Femur (tissue), 1 donor: ENCODE measurements at places on chromosomes 2 and 18.

- DNase-seq: no peak
Measured at GRCh38 chr2:43174368-43174916, 52.0 kb downstream of the ZFP36L2 start.

DNA sequence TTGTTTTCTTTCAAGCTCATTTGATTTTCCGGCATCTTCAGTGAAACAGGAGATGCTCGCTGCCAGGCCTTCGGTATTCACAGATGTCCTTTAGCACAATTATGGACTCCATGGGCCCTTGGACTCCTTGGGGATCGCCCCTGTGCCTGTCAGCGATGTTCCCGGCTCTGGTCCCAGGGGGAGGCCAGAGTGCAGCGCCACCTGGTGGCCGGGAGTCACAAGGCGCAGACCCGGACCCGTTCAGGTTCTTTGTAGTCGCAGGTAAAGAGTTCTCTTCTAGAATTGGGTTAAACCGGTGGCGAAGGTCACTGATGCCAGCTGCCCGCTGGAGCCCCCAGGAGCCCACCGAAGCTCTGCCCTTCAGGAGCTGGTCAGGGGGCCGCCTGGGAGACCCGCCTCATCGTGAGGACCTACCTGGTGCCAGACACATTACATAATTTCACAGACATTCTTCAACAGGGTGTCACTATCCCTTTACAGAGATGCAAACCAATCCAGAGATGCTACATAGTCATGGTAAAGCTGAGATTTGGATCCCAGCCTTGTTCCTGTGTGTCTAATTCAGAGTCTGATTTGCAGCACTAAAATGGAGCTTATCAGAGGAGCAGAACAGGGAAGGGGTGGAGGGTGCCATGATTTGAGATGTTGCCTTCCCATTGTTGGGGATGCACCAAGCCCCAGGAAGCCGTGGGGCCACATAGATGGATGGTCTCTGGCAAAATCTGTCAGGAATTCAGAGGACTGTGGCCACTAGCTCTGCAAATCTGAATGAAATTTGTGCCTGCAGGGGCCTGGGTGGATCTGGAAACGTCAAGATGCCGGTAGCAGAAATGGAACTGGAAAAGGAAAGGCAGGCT lies 6.0 kb upstream of the INPP5D start:
- no peak for DNase-seq

DNA sequence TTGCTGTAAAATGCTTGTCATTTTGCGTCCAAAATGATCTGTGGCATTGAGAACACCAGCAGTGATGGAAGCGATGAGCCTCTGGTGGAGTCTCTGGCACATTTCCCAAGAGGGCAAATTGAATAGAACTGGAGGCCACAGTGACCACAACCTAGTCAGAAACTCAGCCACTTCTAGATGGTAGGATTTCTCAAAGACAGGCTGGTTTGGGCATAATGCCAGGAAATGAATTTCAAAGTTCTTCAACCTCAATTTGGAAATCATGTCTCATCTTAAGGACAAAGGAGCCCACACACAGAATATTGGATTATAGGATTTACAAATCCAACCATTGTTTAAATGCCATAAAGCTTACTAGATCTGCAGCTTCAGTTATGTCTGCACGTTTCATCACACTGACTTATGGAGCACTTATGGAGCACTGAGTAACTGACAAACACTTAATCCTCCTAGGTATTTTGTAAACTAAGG lies 132.1 kb downstream of the COL6A3 start:
- no peak for DNase-seq

- DNase-seq: no peak
Measured at GRCh38 chr2:140775411-140775810, 1355.4 kb downstream of the LRP1B start.

- no peak for DNase-seq
Measured at GRCh38 chr2:208371634-208371935, 35.0 kb upstream of the PTH2R start.

GRCh38 chr2:240655931-240656886 lies 26.5 kb downstream of the AQP12B start:
- DNase-seq: no peak

DNA sequence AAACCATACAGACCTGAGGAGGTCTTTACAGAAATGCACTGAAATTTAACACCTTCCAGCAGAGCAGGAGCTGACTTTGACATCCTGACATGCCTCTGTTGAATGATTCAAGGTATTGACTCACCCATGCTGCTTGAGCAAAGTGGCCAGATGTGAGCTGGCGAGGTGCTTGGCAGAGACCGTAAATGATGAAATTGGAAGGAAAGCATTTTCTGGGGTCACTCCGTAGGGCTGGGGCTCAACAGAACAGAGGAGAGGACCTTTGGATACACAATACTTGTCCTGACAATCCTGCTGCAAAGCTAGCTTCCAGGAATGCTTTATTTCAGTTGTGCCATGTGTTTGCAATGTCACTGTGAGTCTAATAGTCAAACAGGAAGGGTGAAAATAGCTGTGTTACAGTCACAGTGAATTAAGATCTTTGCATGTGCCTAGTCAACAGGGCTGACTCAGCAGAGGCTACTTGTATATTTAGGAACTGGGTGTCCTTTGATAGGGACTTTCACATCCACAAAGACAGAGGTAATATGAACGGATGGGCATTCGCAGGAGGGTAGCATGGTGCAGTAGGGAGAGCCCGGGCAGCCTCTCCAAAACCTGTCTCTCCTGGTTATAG lies 31.6 kb upstream of the NCK2 start:
- no peak for DNase-seq

GRCh38 chr2:66174491-66174890 lies 260.4 kb upstream of the MEIS1 start:
- no peak for DNase-seq

DNA sequence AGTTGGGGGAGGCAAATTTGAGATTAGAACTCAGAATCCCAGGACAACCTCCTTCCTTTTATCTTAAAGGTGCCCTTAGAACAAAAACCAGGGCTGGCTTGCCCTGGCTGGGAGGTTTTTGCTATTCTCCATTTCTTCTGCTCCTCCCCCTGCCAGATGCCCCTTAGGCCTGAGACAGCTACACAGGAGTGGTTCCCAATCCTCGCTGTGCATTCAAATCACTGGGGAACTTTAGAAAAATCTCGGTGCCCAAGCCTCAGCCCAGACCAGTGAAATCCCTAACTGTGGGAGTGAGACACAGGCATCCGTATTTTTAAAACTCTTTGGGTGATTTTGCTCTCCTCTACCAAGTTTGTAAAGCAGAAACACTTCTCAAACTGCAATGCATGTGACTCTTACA lies 38.8 kb downstream of the LBH start:
- DNase-seq: no peak

- no peak for DNase-seq
Measured at GRCh38 chr2:16322308-16323125, 343.1 kb downstream of the CYRIA start.

- no peak for DNase-seq
Measured at GRCh38 chr2:29397039-29397438, 281.8 kb downstream of the CLIP4 start.

DNA sequence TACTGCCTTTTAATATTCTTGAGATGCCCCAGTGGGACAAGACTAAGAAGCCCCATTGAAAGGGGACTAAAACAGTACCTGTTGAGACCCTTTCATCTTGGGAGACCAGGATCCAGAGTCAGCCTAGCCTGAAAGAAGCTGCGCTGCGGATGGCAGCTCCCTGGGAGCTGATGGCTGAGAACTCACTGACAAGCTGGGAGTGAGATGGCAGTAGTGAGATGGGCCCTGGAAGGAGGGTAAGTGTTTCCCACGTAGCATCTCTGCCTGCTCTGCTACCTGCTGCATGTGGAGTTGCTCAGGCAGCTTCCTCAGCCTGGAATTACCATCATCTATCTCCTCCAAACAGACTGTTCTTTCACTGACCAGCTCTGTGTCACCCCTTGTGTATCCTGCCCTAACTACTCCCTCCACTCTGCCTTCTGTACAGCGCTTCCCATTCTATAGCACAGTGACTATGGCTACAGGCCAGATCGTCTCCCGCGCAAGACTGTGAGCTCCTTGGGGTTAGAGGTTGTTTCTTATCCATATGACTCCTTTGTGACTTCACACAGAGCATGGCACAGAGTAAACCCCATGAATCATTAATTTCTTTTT lies 330.4 kb downstream of the NBAS start:
- no peak for DNase-seq

DNA sequence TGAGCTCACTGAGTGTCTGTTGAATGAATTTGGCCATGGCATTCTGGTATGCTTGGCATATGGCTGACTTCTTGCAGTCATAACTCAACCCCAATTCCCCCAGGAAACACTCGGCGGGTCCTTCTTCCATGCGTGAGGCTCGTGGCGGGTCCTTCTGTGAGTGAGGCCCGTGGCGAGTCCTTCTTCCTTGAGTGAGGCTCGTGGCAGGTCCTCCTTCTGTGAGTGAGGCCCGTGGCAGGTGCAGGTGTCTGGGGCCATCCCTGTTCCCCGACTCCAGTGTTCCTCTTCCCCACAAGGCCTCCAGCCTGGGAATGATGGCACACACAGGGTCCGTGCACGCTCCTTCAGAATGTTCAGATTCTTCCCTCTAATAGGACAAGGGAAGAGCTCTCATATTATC lies 169.0 kb downstream of the EIPR1 start:
- no peak for DNase-seq

DNA sequence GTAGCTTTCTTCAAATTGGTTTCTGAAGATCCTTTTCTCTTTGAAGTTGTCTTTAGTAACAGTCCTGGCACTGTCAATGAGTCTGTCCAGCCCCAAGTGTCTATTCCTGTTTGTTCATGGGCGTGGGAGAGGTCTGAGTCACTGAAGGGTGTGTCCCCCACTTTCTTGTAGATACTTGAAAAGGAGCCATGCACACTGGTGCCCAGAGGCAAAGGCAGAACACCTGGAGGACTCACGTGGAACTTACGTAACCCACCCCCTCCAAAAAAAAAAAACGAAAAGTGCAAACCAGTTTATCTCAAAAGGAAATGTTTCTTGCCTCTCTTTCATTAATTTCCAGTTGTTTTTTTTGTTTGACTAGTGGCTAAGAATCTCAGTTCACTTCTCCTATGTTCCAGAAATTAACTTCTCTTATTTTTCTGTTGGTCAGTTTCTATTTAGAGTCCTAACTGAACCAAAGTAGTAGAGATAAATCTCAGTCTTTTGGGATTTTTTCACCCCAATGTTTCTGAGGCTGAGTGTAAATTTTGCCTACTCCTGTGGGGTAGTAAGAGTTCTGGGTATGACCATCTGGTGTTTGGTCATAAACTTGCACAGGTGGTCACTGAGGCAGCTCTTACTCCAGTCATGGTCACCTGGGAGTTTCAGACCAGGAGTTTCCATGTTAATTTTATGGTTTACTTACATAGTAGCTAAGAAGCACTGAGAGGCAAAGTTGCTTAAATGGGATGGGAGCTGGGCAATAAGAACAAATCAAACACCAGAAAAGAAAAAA lies 54.9 kb downstream of the DSC3 start:
- DNase-seq: no peak

DNA sequence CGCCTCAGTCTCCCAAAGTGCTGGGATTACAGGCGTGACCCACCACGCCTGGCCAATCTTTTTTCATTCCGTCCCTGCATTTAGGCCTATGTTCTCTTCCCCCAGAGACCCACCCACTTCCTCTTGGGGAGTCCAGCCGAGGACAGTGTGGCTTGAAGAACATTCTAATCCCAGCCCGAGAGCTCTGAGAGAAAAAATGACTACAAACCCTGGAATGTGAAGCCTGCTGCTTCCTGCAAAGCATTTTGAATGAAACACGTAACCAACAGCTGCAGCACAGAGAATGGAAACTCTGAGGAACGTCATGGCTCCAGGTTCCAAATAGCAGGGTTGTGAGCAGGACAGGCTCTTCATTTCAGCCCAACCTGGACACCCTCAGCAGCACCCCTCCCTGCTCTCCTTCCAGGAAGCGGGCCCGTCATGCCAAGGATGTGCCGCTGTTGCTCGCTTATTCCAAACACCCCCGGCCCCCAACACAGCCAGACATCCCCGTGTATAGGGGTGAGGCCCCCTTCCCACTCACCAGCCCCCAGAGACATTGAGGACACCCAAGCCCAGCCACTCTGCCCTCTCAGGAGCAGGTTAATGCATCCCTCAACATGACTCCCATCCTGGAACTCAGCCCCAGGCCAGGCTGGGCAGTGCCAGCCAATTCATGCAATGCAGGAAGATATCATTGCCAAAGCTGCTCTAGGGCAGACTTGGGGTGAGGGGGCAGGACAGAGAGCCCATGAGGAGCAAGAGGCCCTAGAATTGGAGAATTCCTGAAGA lies 139.8 kb downstream of the ZFP36L2 start:
- DNase-seq: peak; percentile 95

- no peak for DNase-seq
Measured at GRCh38 chr2:201642086-201642578, 1.2 kb downstream of the TMEM237 start.

GRCh38 chr2:85308896-85309555 lies 18.8 kb downstream of the TGOLN2 start:
- DNase-seq: peak; percentile 82

GRCh38 chr2:196318517-196319377 lies 147.4 kb upstream of the STK17B start:
- no peak for DNase-seq
